ENCODE measurements at places on chromosomes 11 and 22. TPM values are rescaled to one million over a fixed set of nuclear protein-coding genes. Genes with fewer than 3 reads are reported as not detected.

The OR52N5 gene
- total RNA-seq: not detected

The MB gene
- not detected for total RNA-seq

The OOSP4B gene
- not detected for total RNA-seq

The PICK1 gene
- 5.7 TPM for total RNA-seq

The ARHGAP8 gene
- 0.28 TPM for total RNA-seq

Measured in smooth muscle cell of bladder (primary cell).